Activated CD4-positive, CD25-positive, alpha-beta regulatory T cell treated with anti-CD3 and anti-CD28 coated beads, Interleukin-2, amount 50 U/mL, for 16 hours (primary cell): ENCODE measurements at places on chromosomes 1 and 21.

GRCh38 chr1:192936313-192937018 lies 122.7 kb downstream of the UCHL5 start:
- no peak for DNase-seq

DNA sequence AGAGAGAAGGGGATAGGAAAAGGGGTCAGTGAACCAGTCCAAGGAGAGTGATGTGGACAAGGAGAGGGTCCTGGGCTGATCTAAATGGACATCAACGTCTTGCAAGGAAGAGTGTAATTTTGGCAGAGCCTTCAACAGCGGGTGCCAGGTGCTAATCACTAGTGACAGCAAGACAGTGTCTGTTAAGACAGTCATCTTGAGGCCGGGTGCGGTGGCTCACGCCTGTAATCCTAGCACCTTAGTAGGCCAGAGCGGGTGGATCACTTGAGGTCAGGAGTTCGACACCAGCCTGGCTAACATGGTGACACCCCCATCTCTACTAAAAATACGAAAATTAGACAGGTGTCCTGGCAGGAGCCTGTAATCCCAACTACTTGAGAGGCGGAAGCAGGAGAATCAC lies 12.2 kb upstream of the PADI6 start:
- DNase-seq = no peak

- no peak for DNase-seq
These were observed 829 bp downstream of the ADAR start for GRCh38 chr1:154607106-154607608.

DNA sequence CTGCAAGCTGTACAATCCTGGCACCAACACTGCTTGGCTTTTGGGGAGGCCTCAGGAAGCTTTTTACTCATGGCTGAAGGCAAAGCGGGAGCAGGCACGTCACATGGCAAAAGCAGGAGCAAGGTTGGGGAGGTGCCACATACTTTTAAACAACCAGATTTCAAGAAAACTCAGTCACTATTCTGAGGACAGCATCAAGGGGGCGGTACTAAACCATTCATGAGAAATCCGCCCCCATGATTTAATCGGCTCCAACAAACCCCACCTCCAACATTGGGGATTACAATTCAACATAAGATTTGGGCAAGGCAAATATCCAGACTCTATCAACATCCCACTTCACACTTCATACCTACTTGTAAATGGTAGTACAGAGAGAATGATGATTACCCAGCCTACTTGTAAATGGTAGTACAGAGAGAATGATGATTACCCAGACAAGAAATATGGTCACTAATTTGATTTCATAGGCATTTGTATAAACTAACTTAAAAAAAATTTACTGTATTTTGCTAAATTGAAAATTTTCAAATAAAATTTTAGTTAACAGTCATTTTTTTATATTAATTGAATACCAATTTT lies 24.9 kb downstream of the ATP5PF start:
- no peak for DNase-seq

DNA sequence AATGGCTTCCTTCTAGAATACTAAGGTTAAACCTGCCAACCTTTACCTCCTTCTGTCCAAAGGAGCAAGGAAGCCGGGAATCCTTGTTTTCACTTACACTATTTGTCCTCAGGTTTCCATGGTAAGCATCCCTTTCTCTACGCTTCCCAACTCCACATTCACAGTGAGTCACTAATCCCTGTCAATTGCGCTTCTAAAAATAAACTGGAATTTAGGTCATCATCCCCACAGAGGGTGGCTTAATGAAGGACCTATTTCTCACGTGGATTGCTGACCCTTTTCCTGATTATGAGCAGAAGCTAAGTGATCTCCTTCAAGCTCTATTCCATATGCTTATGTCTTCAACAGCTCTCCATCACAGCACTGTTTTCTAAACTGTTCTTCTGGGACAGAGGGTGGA lies 39.9 kb upstream of the ABCA4 start:
- no peak for DNase-seq

GRCh38 chr1:187226396-187226795 lies 397.6 kb downstream of the PLA2G4A start:
- no peak for DNase-seq

DNA sequence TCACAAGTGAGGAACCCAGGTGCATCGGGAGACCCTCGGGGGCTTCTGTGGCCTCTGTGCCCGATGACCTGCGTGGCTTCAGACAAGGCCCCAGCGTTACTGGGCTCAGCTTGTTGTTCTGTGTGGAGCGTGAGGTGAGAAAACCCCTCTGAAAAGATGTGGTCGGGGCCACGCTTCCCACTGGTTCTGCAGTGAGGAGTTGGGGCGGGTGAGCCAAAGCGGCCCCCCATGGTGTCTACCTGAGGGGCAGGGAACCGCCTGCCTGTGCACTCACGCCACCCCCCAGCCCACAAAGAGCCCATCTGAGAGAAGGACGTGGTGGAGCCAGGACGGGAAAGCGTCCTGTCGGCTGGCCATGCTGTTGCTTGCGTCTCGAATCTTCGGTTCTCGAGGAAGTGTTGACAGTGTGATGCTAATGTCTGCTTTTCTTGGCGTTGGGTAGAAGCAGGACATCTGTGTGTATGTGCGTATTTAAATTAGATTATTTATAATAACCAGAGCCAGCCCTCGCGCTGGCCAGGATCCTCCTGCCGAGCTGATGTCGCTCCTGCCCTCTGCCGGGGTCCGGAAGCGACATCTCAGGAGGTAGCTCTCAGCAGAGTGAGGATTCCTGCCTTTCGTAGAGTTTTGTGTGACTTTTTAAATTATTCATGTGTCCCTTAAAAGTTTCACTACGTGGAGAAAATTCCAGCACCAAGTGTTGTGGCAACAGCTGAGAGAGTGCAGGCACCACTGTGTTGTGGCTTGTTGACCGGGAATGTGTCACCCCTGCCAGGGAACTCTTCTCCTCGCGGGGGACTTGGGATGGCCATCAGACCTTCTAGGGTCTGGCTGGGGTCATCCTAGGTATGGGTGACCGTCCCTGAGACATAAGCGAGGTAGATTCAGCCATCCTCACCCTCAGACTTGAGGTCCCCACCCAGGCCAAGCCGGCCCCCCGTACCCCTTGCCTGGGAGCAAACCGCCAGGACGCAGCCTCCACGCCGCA lies 15.3 kb downstream of the TMEM201 start:
- no peak for DNase-seq
